Tibial nerve (tissue), 4 donors: ENCODE measurements at places on chromosomes 3 and 15. TPM values are rescaled to one million over a fixed set of nuclear protein-coding genes. Genes with fewer than 3 reads are reported as not detected.

DNA sequence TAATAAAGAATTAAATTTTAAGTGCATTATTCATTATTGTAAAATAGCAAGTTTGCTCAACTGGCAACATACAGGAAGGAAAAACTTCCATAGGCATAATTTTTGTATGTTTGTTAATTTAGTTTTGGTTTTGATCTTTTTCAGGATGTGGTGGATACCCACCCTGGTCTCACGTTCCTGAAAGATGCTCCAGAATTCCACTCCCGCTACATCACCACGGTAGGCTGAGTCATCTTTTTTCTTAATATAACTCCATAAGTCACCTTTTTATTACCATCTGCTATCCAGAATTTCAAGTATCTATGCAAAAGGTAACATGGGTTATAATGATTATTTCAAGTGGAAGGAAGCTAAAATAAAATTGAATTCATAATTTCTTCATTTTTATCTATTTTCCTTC is 104.8 kb downstream of the PPP2R3A start:
- no peak for DNase-seq

DNA sequence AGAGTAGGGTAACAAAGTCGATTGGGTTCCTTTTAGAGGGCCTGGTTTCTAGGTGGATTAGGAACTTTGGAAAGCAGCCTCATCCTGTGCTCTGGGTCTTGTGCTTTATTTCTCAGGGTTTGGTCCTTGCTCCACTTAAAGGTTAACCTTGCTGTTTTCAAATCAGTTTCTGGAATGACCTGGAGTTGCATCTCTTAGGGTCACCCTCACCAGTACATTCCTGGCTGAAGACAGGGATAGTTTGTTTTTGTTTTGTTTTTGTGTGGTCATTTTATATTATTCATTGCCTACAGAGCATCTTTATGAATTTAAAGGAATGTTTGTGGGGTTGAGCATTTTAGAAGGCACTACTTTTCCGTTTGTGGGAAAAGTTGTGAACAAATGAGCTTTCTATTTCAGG is 45.5 kb upstream of the ZNF280D start:
- DNase-seq, result no peak

- no peak for DNase-seq
Measured at GRCh38 chr3:193620650-193621049, 27.6 kb downstream of the OPA1 start.

DNA sequence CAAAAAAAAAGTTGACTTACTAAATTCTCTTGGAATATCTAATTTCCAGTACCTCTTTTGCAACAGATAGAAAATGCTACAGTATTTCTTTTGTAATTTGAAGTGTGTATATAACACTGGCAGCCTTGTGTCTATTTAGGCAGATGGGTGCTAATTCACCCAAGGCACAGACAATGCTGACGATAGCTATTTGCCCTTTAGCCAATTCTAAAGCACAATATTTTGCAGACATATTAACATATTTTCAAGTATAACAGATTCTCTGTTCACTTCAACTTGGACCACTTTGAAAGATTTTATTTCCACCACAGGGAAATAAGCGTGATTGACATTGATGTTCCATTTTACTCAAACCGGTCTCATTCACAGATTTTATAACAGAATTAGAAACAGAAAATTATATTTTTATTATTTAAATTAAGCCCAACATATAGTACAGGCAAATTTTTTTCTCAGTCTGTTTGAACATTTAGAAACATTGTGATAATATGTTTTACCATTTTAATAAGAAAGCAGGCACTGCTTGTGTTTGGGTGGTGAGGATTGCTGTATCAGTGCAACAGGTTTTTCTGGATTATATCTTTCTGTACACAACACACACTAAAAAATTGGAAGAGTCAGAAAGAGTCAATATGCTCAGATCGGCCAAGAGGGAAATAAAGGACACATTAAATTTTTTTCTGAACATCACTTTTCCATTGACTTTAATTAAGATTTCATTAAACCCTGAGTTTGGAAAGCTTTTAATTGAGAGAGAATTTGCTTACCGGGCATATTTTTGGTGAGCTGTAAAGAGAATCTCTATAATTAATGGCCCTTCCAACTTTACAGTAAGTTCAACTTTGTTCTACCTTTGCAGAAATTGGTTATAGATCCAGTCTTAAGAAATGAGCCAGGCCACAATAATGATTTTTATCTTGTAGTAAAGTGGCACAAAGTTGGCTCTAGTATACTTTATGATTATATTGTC is 327.3 kb upstream of the NR2F2 start:
- DNase-seq, result no peak

GRCh38 chr15:51403072-51403878 is 61.8 kb downstream of the GLDN start:
- no peak for DNase-seq

DNA sequence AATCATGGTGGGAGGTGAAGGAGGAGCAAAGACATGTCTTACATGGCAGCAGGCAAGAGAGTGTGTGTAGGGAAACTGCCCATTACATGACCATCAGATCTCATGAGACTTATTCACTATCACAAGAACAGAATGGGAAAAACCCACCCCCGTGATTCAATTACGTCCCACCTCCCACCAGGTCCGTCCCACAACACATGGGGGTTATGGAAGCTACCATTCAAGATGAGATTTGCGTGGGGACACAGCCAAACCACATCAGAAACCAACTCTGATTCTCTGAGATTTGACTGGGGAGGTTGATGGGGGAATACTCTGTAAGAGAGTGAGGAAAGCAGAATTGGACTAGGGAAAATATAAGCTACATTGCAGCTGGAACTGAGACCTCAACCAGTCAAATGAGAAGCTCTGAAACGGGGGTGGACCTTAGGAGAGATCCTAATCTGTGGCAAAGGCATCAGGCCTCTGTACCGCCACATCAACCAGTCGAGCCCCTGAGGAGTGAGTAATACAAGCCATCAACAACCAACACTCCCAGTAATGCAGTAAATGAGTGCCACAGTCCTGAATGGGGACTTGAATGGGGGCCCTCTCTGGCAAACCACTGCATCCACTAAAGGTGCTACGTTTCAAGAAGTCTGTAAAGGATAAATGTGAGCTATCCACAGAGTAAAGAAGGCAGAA is 207.9 kb upstream of the GADL1 start:
- no peak for DNase-seq

- no peak for DNase-seq
Measured at GRCh38 chr3:188185717-188186251, 31.8 kb downstream of the LPP start.

DNA sequence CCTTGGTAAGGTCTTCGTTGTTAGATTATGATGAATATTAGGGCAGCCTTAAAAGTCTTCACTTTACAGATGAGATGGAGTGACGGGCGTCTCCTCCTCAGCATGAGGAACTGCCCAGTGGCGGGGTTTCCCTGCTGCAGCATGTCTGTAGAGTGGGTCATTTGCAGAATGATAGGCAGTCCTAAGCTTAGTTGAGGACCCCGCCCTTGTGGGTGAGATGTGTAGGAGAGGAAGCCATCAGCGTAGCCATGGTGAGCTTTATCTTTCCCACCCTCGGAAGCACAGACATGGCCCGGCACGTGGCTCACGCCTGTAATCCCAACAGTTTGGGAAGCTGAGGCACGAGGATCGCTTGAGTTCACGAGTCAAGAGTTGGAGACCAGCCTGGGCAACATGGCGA is 877 bp downstream of the NIT2 start:
- no peak for DNase-seq

DNA sequence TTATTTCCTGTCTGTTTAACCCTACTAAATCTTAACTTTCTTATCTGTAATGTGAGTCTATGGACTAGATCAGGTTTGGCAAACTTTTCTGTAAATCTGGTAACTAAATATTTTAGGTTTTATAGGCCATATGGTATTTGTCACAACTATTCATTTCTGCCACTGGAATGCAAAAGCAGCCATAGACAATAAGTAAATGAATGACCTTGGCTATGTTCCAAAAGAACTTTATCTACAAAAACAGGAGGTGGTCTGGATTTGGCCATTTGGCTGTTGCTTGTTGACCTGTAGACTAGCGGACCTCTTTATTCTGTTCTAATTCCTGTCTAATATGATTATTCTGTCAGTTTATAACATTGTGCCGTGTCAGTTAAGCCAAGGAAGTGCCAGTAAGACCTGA is 314.2 kb downstream of the LPP start:
- no peak for DNase-seq

DNA sequence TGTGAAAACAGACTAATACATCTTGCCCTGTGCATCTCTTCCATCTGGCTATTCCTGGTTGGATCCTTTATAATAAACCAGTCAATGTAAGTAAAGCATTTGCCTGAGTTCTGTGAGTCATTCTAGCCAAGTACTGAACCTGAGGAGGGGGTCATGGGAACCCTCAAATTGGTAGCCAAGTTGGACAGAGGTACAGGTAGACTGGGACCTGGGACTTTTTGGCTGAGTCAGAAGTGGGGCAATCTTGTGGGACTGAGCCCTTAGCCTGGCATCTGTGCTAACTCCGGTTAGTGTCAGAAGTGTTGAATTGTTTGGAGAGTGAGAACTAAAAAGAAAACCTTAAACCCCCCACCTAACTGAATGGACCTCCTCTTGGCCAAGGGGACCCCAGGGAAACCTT is 21.0 kb upstream of the LIMD1 start:
- DNase-seq, result no peak

DNA sequence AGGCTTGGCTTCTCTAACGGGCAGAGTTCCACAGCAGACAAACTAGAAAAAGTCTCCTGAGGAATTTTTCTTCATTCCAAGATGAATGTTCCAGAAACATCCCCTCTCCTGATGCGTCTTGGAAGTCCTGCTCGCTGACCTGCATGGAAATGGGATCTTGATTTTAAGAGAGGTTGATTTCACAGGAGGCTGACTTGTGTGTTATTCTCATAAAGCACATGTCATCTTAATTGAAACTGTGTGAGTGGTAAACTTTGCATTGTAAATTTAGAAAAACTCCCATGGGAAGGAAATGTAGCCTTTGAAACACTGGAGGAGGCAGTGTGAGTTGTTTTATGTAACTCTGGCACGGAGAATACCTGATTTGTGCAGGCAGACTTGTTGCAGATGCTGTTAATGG is 337.8 kb upstream of the NR2E3 start:
- DNase-seq, result no peak

- DNase-seq, result no peak
Measured at GRCh38 chr15:39885099-39885777, 34.8 kb downstream of the GPR176 start.

DNA sequence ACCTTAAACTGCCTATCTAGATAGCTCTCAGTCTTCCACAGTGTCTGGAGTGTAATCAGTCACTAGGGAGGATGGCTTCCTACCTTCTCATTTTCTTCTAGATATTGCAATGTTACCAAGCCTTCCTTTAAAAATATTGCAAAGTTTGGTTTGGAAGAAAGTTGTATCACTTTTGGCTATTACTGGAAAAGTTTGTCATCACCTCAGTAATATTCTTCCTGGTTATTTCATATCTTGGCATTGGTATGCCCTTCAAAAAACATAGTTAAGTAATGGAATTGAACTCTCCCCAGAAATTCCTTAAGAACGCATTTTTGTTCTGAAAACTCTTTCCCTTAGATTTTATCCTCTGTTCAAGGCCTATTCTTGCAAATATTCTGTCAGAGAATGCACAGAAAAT is 179.3 kb upstream of the MME start:
- DNase-seq, result no peak

GRCh38 chr3:81154611-81155143 is 606.8 kb downstream of the GBE1 start:
- no peak for DNase-seq

GRCh38 chr3:161556941-161557340 is 60.3 kb downstream of the OTOL1 start:
- DNase-seq, result no peak

- DNase-seq, result no peak
Measured at GRCh38 chr3:39284457-39284881, 4.6 kb upstream of the CX3CR1 start.

DNA sequence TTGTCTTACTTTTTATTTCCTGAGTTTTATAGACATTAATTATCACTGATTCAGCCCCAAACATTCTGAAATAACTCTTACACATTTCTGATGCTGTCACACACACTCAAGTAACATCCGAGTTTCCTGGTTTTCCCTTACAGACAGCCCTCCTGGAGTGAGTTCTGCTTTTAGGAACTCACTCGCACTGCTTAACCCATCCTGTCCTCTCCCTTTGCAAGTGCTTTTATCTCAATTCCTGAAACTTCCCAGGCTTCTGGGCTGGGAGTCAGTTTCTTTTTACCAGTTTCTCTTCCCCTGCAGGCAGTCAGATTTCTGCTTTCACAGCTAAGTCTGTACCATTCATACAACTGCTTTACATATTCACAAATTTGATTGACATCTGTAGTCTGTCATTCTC is 15.6 kb upstream of the SH3GL3 start:
- DNase-seq, result no peak

GRCh38 chr3:186327912-186328487 is 34.0 kb downstream of the DGKG start:
- DNase-seq, result no peak

DNA sequence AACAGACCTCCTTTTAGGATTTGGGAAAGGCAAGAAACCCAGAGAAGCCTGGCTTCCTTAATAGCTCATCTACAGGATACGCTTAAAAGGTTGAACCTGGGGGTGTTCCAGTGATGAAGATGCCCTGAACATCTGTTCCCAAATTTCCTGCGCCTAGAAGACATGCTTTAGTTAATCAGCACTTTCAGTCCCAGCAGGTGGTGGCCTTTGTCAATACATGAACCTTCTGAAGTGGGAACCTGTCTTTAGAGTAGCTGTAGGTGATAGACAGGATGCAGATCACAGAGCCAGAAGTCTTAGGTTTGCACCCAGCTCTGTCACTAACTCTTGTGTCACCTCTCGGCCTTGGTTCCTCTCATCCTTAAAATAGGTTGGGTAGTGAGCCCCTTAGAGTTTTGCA is 149.7 kb upstream of the SYNPR start:
- no peak for DNase-seq

DNA sequence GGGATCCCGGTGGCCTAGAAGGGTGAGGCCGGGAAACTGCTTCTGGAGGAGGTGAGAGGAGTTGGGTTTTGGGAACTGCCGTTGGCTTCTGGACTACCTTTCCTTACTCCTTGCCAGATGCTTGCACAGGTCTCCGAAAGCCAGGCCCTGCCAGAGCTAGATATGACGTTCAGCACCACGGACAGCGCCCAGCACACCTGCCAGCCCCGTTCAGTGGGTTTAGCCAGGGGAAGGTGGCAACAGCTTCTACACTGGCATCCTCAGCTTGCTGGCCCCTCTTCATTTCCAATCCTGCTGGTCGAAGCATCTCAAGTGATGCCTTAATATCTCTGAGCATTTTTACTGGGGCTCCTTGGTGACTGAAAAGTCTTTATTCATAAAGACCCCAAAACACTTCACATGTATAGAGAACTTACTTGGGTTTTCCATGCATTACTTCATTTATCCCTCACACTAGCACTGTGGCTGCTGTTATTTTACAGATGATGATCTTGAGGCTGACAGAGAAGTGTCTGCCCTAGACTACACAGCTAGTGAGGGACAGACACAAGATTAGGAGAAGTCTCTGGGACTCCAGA is 21.9 kb downstream of the HCN4 start:
- no peak for DNase-seq

- DNase-seq, result no peak
Measured at GRCh38 chr3:187150599-187150998, 11.3 kb upstream of the RPL39L start.

Gene B3GALNT1
- 10.8 TPM for total RNA-seq

Gene RTF1
- total RNA-seq, result 26.9 TPM

Gene ATOSA
- 64.5 TPM for total RNA-seq

Gene SLC12A8
- total RNA-seq, result 1.5 TPM

Gene PHLDB2
- 85.2 TPM for total RNA-seq

Gene ARHGEF26
- 82.8 TPM for total RNA-seq

Gene SLC24A1
- total RNA-seq, result 8.7 TPM

Gene EPHA6
- 1.3 TPM for total RNA-seq

Gene NEO1
- 41.5 TPM for total RNA-seq
